Activated CD4-positive, alpha-beta T cell treated with anti-CD3 and anti-CD28 coated beads, Interleukin-2, amount 50 U/mL, for 4 hours (primary cell): ENCODE measurements at places on chromosomes 7 and 10.

GRCh38 chr10:84825330-84825729 lies 496.9 kb downstream of the CCSER2 start:
- no peak for DNase-seq

DNA sequence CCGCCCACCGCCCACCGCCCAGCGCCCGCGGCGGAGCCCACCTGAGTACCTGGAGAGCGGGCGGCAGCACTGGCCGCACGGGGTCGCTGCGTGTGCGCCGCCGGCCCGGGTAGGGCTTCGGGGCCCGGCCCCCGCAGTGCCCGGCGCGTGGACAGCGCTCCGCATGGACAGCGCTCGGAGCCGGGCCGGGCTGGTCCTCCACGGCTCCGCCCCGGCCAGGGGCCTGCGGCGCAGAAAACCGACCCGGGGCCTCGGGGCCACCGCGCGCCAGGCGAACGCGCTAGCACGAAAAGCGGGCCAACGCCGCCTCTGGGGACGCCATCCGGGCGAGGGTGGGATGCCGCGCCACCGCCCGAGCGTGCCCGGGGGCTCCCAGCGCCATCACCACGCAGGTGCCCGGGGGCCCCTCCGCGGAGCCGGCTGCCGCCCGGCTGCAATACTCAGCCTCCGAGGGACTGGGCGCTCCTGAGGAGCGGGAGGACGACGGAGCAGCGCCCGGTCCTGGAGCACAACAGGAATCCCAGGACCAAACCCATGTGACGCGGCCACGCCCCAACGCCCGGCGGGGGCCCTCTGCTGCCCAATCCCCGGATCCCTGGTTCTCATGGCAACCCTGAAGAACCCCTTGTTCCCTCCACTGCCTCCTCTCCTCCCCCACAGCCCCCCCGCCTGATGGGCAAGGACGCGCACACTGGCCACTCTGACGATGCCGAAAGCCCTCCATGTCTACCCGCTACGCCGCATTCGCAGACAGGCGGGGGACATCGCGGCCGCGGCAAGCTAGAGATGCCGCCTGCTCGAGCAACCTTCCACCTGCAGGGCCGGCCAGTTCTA lies at the start of gene GRB10:
GRB10 (minus strand) TSS at position 522 of the 834 bp plus-strand sequence. CDS start 50,574 bp downstream, outside the sequence.
- no peak for DNase-seq

DNA sequence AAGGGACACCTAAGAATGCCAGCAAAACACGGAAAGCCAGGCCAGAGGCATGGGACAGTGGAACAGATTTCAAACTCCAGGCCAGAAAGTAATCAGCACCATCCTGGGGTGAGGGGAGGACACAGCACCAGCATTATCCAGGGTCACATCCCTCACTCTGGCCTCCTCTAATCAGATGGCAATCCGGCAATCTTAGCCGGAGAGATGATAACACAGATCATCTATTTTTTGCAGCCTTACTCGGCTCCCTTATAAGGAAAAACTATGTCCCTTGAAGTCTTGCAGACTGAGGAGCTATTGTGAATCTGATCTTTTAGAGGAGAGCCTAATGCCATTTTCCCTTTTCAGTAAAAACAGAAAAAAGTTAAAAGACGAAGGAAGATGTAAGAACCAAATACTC lies 16.5 kb downstream of the TRIL start:
- no peak for DNase-seq

GRCh38 chr7:109377076-109377884 lies 807.6 kb downstream of the DNAJB9 start:
- no peak for DNase-seq

GRCh38 chr10:33122014-33122809 lies 164.2 kb upstream of the ITGB1 start:
- no peak for DNase-seq

- no peak for DNase-seq
Measured at GRCh38 chr7:116542618-116543017, 17.8 kb downstream of the CAV1 start.

GRCh38 chr10:114427124-114427852 lies 23.0 kb upstream of the AFAP1L2 start:
- no peak for DNase-seq

DNA sequence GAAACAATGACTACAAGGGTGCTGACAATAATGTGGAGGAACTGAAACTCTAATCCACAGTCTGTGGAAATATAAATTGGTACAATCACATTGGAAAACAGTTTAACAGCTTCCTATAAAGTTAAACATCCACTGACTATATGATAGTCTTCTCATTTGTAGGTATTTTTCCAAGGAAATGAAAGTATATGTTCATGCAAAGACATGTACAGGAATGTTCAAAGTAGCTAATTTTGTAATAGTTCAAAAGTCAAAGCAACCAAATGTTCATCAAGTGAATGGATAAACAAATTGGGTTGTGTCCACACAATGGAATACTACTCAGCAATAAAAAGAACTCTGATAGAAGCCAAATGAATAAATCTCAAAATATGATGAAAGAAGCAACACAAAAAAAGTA lies 626.0 kb upstream of the IGFBP3 start:
- DNase-seq, result no peak

- DNase-seq, result peak; percentile 85
Measured at GRCh38 chr7:152436111-152436930, 518 bp upstream of the KMT2C start.

DNA sequence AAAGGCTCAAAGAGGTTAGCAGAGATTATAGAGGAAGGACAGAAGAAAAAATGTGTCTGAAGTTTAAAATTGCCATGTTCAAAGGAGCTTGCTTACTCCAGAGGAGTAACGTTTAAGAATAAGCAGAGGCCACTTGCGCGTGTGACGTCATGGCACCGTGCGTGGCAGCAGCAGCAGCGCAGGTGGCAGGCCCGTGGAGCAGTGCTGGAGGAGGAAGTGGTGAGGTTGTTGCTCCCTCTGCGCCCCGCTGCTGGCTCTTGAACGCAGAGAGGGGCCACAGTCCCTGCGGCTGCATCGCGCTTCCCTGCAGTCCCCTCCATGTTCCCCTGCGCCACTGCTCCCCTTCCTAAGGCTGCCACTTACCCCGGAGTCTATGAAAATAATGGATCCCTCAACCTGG lies 37.5 kb downstream of the GDI2 start:
- DNase-seq, result peak; percentile 82

DNA sequence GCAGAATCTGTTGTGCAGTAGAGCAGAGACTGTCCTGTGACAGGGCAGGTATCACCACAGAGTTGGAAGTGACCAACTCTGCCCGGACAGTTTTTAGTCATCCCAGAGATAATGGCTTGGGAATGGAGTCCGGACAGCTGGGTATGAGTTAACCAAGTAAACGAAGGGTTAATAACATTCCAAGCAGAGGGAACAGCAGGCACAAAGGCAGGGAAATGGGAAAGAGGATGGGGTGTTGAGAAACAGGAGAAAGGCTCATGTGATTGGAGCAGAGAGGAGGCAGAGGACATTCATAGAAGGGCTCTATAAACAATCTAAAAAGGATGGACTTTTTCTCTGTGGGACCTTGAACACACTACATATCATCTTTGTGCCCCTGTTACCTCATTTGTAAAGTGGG lies 132.2 kb upstream of the YAE1 start:
- no peak for DNase-seq

DNA sequence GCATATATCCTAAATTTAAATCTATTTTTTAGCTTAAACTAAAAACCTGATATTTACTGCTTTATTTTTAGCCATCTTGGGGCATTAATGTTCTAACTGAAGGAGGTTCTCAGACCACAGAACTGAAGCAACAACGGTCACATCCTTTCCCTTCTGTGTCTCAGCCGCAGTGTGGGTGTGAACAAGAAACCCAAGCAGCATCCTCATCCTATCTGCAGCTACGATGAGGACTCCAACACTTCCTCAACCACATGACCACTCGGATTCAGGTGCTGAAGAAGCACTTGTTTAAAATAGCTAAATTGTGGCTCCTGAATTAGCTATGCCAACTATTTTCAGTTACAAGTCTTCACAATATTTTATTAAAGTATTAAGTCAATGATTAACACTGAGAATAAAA lies 5.3 kb downstream of the ESYT2 start:
- peak; percentile 49 for DNase-seq

DNA sequence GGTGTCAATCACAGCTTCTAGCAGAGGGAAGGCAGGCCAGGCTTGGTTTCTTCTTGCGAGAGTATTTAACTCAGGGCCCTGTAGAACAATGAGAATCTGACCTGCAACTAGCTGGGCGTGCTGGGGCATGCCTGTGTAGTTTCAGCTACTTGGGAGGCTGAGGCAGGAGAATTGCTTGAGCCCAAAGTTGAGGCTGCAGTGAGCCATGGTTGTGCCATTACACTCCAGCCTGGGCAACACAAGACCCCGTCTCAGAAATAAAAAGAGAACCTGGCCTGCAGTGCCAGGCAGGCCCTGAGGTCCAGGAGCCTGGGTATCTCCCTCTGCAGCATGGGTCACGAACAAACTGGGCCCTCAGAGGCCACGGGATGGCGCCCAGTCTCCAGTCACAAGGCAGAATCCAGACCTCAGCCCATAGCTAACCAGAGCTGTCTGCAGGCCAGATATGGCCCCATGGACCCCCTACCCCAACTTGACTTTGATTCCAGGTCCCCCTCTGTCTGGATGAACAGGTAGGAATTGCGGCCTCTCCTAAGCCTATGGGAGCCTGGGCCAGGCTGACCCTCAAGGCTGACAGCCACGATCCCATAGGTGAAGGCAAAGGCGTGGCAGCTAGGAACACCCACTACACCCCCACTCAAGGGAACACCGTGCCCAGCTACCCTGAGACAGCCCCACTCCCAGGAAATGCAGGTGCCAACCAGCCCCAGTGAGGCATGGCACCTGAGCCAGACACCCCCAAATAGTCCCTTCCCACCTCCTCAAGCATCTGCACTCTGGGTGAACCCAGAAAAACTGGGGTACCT lies 102.7 kb upstream of the TNRC18 start:
- DNase-seq, result no peak

DNA sequence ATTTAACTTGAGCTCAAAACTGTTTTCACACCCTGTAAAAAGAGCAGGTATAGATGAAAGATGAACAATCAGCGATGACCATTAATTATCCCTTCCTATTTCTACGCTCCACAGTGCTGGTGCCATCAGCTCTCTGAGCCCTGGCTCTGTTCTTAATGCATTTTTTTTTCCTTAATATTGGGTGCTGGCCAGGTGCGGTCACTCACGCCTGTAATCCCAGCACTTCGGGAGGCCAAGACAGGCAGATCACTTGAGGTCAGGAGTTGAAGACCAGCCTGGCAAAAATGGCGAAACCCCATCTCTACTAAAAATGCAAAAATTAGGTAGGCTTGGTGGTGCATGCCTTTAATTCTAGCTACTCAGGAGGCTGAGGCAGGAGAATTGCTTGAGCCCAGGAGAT lies 4.2 kb downstream of the STEAP4 start:
- DNase-seq, result no peak

DNA sequence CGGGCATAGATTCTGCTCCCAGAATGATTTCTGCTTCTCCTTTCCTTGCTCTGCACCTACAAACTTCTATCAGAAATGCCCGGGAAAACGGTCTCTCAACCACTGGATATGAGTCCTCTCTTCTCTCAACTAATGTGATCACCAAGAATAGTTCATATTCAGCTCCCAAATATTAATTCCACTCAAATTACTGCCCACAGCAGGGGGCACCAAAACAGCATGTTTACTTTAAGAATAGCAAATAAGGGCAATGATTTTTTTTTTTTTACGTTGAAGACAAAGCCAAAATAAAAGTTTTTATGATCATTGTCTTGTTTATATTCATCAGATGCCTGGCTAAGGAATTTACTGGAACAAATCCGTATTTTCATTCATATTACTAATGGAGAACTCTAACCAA lies 94.9 kb upstream of the PRSS1 start:
- DNase-seq, result no peak

- no peak for DNase-seq
Measured at GRCh38 chr7:92723943-92724342, 112.4 kb downstream of the CDK6 start.

DNA sequence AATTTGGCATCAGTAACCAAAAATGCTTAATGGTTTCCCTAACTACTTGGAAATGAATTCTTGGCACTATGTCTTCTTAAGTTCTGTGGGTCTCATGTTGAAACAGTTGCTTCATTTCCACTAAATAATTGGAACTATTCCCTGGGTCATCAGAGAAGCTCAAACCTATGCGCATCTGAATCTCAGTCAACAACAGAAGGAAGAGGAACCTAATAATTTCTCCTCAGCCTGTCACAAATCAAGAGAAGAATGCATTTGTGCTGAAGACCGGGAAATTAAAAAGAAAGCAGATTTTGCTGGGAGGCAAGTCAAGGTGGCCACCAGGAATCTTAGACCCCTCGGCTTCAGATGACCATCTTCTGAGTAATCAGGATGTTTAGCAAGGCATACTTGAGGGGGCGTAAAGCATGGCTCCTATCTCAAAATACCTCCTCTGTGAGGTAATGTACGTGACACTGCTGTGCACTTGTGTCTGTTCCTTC lies 41.4 kb downstream of the TOMM7 start:
- no peak for DNase-seq

DNA sequence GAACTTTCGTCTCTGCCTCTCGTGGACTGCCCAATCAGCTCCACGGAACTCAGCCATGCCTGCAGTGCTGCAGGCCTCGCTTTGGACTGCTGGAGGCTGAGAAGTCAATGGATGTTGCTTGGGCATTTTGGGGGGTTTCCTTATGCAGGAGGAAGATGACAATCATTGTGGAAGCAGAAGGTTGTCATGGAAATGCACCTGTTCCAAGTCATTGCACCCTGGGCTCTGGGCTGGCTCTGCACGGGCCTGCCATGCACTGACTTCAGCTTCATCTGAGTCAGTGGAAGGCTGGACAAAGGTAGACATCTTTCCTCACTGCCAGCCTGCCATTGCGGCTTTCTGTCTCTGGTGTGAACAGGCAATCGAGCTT lies 217.3 kb downstream of the RPS24 start:
- DNase-seq, result no peak

DNA sequence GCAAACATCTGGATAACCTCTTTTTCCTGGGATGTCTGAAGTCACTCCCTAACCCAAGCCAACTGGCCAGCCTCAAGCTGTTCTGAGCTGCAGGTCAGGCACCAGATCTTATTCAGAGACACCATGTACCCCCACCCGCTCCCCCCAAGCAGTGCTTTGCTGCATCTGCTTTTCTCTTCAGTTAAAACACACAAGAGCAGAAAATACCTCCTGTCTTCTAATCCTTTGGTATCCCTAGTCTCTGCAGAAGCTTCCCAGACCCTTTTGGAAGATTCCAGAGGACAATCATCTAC lies 3.0 kb downstream of the ZNF488 start:
- DNase-seq, result no peak

- DNase-seq, result no peak
Measured at GRCh38 chr7:120856621-120857352, 1.2 kb downstream of the TSPAN12 start.

DNA sequence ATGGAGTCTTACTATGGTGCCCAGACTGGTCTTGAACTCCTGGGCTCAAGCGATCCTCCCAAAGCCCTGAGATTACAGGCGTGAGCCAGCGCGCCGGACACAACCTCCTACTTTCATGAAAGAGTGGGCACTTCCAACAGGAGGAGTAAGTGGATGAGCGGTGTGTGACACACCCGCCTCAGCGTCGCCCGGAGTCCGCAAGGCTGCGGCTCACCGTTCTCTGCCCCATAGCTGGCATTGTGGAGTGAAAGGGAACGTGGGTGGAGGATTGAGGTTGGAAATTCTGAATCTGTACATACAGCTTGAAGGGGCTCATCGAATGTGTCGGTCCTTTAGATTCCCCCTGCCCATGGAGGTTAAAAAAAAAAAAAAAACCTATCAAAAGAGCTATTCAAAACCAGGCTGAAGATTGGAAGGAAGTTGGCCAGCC lies 524 bp upstream of the PRXL2A start:
- peak; percentile 54 for DNase-seq

GRCh38 chr10:63173468-63174232 lies 40.5 kb downstream of the NRBF2 start:
- DNase-seq, result no peak

- DNase-seq, result no peak
Measured at GRCh38 chr7:147096629-147097028, 980.0 kb downstream of the CNTNAP2 start.
